HL-60 (cell line): ENCODE measurements at places on chromosomes 6 and 20.

- DNase-seq, result no peak
Observed at GRCh38 chr20:57498425-57499400, 26.2 kb downstream of the CTCFL start.

- no peak for DNase-seq
Observed at GRCh38 chr6:73006146-73006545, 219.2 kb downstream of the KHDC1L start.

- DNase-seq, result no peak
Observed at GRCh38 chr6:85125526-85125925, 324.4 kb upstream of the NT5E start.

- DNase-seq, result no peak
Observed at GRCh38 chr6:112929641-112930040, 582.5 kb downstream of the RFPL4B start.

- no peak for DNase-seq
Observed at GRCh38 chr6:152398993-152399392, 238.2 kb downstream of the SYNE1 start.

- DNase-seq, result no peak
Observed at GRCh38 chr6:10401632-10402223, 13.1 kb downstream of the TFAP2A start.

DNA sequence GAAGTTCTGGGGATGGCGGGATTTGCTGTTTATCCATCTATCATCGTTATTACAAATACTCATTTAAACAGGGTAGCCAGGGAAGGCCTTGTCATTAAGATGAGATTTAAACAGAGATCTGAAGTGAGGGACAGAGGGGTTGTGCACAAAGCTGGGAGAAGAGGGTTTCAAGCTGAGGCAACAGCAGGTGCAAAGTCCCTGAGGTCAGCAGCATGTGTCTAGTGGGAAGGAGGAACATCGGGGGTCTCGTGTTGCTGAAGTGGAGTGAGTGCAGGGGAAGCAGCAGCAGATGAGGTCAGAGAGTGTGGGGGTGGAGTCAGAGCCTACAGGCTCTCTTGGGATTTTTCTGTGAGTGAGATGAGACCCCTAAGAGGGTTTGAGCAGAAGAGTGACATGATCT is 52.0 kb downstream of the CDH22 start:
- DNase-seq, result no peak

DNA sequence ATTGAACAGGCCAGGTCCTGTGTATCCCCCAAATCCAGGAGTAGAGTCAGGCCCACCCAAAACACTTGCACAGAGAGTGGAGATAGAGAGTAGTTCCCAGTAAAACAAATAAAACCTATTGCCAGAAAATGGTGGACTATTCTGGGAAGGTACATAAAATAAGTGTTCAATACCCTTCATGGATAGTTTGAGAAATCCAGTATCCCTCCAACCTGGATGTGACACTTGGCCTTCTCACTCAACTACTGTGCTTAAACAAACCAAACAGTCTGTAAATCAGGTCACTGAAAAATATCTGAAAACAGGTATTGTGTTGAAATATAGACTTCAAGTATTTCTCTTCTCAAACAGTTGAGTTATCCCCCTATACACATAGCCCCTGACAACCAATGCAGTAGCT is 161.6 kb upstream of the COL21A1 start:
- DNase-seq, result no peak
